ENCODE measurements at places on chromosomes 4 and X. TPM values are rescaled to one million over a fixed set of nuclear protein-coding genes. Genes with fewer than 3 reads are reported as not detected.
A peak's percentile ranks its signal among the peaks of the same experiment; 100 is the strongest.

- DNase-seq = peak; percentile 91
Observed at GRCh38 chrX:1165535-1166196, 46.8 kb downstream of the CRLF2 start.

- DNase-seq = peak; percentile 61
Observed at GRCh38 chr4:6582889-6583490, 8.0 kb downstream of the MAN2B2 start.

DNA sequence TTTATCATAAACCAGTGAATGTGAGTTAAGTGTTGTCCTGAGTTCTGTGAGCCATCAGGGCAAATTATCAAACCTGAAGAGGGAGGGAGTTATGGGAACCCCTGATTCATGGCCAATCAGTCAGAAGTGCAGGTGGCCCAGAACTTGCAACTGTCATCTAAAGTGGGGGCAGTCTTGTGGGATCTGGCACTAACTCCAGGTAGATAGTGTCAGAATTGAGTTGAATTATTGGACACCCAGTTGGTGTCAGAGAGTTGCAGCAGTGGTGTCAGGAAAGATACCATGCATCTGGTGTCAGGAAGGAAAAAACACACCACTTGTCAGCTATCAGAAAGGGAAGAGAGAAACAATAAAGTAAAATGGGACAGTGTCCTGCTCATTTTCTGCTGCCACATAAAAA lies 8.4 kb downstream of the CORIN start:
- no peak for DNase-seq

Gene TMEM156
- not detected for total RNA-seq

Gene GLRA3
- total RNA-seq = not detected
